ENCODE measurements at places on chromosomes 6 and 20.

DNA sequence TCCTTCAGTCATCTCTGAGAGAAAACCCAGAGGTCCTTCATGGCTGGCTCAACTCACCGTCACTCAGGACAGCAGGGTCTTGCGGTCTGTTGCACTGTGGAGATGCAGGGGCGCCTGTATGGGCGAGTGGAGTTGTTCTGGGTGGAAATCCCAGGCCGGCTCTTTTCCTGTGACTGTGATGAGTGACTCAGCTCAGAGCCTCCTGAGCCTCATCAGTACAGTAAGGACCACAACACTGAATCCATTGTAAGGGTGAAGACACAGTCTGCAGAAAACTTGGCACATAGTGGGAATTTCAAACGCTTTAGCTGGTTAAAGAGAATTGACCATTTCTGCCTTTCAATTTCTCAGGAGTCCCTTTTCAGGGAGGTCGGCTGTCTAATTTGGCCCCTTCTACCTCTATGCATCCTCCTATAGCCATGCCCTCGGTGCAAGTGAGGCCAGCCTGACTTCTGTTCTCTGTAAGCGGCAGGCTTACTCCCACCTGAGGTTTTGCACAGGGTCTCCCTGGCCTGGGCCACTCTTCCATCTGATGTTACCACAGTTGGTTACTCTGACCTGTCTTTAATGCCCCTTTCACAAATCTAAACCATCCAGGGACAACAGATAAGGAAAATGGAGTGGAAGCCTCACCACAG lies 35.5 kb upstream of the TBXT start:
- DNase-seq: no peak

DNA sequence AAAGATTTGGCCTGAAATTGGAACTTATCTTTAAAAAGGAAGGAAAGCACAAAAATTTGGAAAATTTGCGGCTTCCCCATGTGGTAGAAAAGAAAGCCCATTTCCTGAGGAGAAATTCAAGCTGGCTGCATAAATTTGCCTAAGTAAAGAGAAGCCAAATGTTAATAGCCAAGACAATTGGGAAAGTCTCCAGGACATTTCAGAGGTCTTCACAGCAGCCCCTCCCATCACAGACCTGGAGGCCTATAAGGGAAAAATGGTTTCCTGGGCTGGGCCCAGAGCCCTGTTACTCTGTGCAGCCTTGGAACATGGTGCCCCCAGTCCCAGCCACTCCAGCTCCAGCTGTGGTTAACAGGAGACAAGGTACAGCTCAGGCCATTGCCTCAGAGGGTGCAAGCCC lies 736.5 kb downstream of the HACE1 start:
- DNase-seq: no peak

DNA sequence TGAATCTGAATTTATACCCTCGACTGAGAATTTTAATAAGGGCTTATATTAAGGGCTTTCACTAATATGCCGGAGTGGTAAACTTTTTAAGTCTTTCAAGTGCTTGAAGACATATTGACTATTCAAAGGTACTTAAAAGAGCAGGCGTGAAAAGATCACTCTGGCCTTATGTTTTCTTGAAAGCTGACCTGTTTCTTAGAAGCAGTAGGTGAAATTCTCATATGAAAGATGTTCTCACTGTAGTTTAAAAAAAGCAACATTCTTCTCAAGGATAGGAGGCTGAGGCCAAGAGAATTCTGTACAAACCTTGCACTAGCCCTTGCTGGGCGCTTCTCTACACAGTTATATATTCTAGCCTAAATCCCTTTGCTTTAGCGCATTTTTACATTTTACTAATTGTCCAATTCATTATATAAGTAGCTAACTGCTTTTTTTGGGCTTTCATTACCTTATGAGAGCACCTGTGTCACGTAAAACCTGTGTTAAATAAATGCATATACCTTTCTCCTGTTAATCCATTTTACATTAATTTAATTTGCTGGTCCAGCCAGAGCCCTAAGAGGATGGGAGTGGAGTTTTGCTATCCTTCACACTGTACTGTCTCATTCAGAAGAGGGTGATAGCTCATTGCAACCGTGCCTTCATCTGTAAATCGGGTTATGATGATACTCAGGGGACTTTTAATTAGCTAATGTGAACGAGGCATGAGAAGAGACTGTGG lies 59.6 kb upstream of the HFE start:
- DNase-seq: no peak

- no peak for DNase-seq
Measured at GRCh38 chr6:164121527-164121926, 707.0 kb downstream of the QKI start.

DNA sequence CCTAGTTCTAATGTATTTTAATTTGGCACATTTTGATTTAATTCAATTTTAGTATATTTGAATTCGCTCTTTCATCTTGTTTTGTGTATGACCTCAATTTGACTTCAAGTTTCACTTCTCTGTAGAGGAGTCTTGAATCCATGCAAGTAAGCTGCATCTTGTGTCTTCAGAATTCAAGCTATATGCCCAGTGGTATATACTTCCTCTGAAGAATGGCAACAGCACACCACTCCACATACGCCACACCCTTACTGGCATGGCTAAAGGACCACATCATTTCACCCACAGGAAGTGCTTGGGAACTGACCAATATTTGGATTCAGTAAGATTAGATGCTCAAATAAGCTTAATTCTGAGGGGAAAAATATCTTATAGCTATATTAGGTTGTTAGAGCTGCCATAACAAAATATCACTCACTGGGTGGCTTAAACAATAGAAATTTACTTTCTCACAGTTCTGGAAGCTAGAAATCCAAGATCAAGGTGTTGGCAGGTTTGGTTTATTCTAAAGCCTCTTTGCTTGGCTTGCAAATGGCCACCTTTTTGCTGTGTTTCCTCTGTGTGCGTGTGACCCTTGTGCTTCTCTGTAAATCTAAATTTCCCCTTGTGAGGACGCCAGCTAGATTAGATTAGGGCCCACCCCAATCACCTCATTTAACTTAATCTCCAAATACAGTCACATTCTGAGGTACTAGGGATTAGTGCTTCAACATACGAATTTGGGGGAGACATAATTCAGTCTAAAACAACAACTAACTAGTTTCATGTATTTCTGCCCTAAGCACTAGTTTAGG lies 2.8 kb upstream of the ASF1A start:
- DNase-seq: no peak

DNA sequence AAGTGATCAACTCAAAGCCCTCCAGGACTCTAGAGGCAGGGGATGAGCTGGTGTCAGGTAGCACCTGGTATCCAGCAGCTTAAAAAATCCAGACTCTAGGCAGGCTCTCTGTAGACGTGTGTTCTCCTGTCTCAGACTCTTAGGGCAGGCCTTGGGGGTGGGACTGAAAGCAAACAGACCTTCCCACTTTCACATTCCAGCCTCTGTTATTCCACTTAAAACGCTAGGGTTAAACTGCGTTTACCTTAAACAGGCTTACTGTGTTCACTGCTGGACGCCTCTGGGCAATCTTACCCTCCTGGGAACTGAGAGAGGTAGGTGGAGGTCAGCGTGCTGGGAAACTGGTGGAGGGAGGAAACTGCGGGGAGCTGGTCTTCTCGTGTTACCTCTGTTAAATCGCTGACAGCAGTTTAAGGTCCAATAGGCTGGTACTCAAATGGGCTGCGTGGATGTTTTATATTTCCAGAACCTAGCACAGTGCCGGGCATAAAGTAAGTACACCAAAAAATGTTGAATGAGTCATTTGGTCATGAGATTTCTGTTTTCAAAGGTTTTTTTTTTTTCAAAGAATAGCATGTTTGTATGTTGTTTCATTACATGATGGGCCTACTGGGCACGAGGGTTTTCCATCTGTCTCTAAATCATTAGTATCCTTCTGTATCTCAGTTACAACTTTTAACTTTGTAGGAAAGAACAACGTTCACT lies at the start of gene GCNT2:
TSS of gene GCNT2 (plus strand) at position 248 of the 705 bp plus-strand sequence. CDS start 7,561 bp downstream, outside the sequence.
- no peak for DNase-seq

DNA sequence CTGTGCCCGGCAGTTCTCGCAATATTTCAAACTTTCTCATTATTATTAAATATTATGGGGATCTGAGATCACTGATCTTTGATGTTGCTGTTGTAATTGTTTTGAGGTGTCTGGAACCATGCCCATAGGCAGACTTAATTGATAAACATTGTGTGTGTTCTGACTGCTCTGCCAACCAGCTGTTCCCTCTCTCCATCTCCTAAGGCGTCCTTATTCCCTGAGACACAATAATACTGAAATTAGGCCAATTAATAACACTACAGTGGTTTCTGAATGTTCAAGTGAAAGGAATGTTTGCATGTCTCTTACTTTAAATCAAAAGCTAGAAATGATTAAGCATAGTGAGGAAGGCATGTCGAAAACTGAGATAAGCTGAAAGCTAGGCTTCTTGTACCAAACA lies 7.6 kb downstream of the MAPK14 start:
- no peak for DNase-seq

DNA sequence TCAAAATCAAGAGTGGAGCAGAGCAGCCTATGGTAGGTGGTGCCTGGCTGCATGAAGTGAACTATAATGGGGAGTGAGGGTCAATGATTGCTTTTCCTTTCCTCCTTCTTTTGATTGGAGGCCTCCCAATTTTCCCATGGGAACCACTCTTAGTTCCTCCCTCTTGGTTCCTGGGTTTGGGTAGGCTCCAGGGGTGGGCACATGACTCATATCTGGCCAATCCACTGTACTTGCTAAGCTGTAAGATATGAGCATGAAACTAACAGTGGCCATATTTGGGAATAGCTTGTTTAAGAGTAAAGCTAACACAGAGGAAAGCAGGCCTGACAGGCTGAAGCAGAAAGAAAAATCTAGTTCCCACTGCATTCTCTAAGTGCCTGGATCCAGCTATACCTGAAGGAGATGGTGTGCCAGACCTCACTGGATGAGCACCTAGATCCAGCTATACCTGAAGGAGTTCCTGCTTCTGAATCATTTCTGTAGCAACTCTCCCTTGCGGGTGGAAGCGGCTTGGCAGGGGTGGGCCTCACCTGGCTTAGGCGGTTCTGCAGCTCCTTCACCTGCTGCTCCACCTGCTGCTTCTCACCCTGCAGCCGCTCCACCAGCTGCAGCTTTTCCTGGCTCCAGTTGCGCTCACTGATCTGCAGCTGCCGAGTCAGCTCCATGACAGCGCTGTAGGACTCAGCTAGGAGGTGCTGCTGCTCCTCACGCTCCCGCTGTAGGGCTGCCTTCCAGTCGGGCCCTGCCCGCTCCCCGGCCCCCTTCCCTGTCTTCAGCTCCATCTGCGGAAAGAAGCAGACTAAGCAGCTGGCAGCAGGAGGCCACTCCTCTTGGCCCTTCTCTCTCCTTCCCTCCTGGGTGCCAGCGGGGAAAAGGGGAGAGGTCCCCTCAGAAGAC lies 29.0 kb upstream of the DSN1 start:
- DNase-seq: peak; percentile 79

- peak; percentile 83 for DNase-seq
Measured at GRCh38 chr6:111646942-111647341, 41.3 kb upstream of the TRAF3IP2 start.

All from cardiac fibroblast (primary cell).